ENCODE measurements at places on chromosomes 7 and 10. TPM values are rescaled to one million over a fixed set of nuclear protein-coding genes. Genes with fewer than 3 reads are reported as not detected.

SVOPL gene
- not detected for total RNA-seq

CASTOR2 gene
- total RNA-seq, result 21.3 TPM

NAPEPLD gene
- 4.7 TPM for total RNA-seq

LRRD1 gene
- total RNA-seq, result 0.24 TPM

CFAP46 gene
- 1.9 TPM for total RNA-seq

SPDYE11 gene
- not detected for total RNA-seq

OPN4 gene
- not detected for total RNA-seq

COX15 gene
- 20.3 TPM for total RNA-seq

PLPP4 gene
- total RNA-seq, result 11.1 TPM

CDH23 gene
- total RNA-seq, result not detected

TRPV6 gene
- total RNA-seq, result not detected

PKD1L1 gene
- 2.6 TPM for total RNA-seq

RPEL1 gene
- total RNA-seq, result not detected

SFXN2 gene
- total RNA-seq, result 6.0 TPM

ZNF804B gene
- not detected for total RNA-seq

DNA sequence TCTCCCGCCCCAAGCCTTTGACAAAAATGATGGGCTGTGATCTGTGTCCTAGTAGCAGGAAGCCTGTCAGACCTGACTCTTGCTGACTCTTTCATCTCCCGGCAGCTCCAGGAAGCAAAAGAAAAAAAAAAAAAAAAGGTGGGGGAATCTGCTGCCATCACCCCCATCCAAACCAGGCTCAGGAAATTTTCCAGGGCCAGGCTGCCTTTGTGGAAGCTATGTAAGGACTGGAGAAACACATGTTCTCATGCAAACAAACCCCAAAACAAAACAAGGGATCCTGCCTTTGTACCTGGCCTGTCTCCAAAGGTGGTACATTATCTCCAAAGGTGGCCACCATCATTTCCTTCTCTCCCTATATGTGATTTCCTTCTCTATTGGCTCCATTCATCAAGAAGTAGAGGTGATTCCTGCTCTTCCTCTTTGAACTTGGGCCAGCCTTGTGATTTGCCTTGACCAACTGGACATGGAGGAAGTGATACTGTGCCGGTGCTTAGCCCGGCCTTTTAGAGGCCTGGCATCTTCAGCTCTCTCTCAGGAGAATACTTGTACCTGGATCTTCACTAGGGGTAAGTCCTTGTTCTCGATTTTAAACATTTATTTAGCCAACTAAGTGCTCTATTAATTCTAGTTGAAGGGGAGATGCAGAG lies 192.2 kb upstream of the SVIL start:
- DNase-seq, result no peak

- DNase-seq, result peak; percentile 62
These were observed 115.8 kb downstream of the SORBS1 start for GRCh38 chr10:95445223-95445836.

DNA sequence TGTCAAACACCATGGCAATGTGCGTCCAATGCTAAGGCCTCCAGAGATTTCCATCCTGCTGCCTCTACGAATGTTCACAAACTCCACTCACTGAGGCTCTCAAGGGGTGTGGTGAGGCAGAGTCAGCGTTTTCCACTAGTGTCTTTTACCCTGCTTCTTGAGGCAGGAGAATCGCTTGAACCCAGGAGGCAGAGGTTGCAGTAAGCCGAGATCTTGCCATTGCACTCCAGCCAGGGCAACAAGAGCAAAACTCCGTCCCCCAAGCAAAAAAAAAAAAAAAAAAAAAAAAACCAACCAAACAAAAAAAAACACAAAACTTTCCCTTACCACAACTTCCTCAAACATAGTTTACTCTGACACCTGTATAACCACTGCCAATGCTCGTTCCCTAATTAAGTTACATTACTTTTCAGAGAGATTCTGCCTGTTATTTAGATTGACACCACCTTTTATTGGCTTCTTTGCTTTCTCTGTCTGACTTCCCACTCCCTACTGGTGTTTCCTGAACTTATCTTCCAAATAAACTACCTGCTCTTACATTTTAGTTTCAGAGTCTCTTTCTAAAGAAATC lies 102.1 kb upstream of the ZNF746 start:
- DNase-seq, result no peak

GRCh38 chr7:103811997-103812396 lies 177.5 kb downstream of the RELN start:
- DNase-seq, result no peak

GRCh38 chr10:97842656-97843280 lies 6.9 kb upstream of the GOLGA7B start:
- DNase-seq, result no peak

GRCh38 chr7:4800926-4801838 lies 25.8 kb downstream of the AP5Z1 start:
- no peak for DNase-seq

DNA sequence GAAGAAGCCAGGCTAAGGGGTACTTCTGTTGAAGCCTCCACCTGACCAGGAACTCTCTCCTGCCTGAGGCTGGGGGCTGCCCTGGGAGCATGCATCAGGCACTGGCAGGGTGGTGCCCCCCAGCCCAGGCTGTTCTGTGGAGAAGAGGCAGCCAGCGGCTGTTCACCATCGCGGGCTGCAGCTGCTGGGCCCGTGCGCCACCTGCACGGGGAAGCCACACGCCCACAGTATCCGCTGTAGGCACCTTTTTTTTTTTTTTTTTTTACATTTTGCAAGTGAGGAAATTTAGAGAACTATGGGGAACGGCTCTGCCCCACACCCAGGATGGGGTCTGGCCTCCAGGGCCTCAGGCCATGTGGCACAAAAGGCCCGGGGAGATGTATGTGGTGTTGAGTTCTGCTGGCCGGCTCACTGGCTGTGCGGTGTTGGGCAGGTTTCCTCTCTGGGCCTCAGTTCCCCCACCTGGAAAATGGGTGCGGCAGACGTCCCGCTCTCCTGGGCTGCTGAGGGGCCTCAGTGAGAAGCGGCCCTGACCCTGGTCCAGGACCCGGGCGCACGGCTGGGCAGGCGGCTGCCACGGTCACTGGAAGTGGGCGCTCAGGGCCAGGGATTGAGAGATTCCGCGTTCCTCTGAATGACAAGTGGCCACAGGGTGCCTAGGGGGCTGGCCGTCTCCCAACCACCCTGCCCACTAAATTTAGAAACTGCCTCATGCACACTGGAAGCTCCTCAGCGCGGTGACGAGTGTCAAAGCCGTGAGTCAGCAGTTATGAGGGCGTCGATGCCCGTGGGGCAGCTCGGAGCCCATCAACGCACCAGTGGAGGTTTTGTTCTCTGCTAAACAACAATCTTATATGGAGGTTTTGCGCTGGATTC lies 8.8 kb upstream of the INTS1 start:
- DNase-seq, result no peak

GRCh38 chr7:92598310-92598981 lies 8.3 kb upstream of the FAM133B start:
- DNase-seq, result no peak

DNA sequence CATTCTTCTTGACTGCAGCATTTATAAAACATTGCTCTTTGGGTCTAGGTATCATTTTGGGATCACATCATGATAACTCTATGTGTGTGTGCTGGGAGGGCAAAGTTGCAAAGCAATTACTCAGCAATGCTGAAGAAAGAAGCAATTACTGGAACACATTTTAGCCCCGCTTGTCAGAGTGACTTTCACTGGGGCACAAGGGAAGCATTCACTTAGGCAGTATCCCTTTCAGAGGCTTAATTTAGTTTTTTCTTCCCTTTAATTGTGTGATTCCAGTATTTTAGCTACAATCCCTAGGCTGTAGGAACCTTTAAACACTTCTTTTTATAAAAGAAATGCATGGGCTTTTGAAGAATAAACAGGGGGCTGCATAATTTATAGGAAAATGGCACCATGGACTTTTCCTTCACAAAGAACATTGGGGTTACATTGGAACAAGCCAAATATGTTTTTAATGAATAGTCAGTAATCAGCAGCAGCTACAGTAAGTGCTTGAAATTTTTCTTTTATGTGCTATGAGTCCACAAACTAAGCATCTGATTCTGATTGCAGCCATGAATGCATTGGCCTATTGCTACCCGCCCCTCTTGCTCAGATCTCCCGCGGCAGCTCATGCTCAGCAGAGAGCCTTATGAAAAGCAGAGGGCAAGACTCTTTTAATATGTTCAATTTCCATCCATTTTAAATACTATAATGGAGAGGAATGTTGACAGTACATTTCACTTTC lies 51.2 kb upstream of the NXPH1 start:
- DNase-seq, result no peak

DNA sequence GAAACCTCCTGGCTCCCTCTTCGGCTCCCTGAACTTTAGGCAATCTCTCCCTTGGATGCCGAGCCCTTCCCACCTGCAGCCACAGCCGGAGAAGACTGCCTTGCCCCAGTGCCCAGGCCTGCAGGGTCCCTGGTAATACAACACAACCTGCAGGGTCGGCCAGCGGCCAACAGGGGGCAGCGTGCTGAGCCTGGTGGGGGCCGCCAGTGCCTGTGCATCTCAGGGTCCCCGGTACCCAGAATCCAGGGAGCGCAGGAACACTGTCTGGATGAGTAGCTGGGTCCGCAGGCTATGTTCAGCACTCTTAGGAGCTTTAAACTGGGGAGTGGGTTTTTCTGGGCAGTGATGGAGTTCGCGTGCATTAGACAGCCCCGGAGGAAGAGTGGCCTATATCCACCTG lies 17.5 kb upstream of the C10orf71 start:
- DNase-seq, result no peak

DNA sequence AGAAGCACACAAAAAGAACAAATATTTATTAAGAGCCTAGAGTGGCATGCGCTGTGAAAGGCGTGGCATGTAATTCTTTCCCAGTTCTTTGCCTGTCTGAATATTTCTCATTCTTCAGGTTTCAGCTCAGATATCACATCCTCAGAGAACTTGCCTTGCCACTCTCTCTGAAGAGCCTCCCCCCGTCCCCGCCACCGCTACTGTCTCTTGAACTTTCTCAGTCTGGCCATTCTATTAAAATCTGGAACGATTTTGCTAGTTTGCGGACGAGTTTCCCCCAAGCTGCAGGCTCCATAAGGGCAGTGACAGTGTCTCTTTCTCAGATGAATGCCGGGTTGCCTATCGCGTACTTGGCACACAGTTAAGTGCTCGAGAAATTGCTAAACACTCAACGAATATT lies 787 bp upstream of the PLEKHA1 start:
- no peak for DNase-seq

GRCh38 chr7:118079369-118079768 lies 104.6 kb upstream of the LSM8 start:
- DNase-seq, result no peak

DNA sequence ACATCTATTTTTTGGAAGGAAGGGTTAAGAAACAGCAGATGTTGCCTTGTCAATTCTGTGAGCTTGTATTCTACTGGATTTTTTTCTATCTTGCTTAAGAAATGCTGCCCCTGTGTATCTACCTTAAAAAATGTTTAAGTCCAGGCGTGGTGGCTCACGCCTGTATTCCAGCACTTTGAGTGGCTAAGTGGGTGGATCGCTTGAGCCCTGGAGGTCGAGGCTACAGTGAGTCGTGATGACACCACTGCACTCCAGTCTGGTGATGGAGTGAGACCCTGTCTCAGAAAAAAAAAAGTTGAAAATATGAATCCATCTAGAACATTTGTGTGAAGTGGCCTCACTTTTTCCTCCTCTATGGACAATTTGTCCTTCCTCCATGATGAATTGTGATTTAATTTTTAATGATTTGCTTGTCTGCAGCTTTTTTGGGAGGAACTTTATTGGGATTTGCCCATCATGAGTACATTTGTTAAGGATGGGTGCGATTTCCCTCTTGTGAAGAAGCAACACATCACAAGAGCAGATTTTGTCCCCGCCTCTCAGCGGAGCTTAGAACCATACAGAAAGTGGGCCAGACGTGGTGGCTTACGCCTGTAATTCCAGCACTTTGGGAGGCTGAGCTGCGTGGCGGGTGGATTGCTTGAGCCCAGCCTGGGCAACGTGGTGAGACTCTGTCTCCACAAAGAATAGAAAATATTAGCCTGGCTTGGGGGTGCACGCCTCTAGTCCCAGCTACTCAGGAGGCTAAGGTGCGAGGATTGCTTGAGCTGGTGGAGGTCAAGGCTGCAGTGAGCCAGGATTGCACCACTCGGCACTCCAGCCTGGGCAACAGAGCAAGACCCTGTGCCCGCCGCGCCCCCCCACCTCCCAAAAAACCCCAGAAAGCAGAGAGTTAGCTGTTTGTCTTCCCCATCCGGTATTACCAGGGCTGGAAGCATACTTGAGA lies 57.7 kb downstream of the DNAJB6 start:
- DNase-seq, result no peak

DNA sequence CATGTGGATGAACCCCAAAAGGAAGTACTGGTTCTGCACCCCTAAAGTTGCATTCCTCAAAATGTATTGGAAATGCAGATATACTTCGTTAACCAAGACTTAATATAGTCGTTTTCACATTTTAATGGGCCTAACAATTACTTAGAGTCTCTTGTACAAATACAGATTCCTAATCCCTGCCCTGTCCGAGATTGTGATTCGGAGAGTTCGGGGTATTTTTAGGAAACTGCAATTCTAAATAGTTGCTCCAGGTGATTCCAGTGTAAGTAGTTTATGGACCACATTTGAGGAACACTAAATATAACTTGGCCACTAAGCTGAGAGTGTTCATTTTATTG lies 830 bp downstream of the TRUB1 start:
- no peak for DNase-seq

GRCh38 chr7:37395618-37396259 lies 52.9 kb downstream of the ELMO1 start:
- no peak for DNase-seq

All from glomerular endothelial cell (primary cell).